ENCODE measurements at places on chromosomes 12 and 14.

GRCh38 chr12:62211510-62211909, 48.7 kb upstream of the USP15 start:
- DNase-seq, result no peak

DNA sequence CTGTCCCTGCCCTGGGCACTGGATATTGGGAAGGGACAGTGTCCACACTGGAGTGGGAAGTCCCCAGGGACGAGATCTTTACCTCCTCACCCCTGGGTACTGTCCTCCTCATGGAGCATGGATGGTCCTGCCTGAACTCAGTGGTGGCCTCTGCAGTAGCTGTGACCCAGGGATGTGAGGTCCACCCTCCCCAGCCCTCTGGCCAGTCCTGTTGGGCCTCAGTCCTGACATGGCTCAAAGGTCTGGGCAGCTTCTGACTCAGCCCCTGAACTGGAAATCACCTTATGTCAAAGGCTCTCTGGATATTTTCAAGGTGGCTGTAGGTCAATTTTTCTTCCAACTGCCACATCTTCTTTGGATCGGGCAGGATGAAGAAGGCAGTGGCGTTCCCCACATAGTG, 24.4 kb downstream of the SERPINA1 start:
- no peak for DNase-seq

DNA sequence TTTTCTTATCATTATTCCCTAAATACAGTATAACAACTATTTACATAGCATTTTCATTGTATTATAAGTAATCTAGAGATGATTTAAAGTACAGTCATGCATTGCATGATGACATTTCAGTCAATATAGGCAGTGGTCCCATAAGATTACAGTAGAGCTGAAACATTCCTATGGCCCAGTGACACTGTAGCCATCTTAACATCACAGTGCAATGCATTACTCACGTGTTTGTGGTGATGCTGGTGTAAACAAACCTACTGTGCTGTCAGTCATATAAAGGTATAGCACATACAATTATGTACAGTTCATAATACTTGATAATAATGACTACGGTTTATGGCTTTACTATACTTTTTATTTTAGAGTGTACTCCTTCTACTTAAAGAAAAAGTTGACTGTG, 13.3 kb downstream of the LLPH start:
- no peak for DNase-seq

DNA sequence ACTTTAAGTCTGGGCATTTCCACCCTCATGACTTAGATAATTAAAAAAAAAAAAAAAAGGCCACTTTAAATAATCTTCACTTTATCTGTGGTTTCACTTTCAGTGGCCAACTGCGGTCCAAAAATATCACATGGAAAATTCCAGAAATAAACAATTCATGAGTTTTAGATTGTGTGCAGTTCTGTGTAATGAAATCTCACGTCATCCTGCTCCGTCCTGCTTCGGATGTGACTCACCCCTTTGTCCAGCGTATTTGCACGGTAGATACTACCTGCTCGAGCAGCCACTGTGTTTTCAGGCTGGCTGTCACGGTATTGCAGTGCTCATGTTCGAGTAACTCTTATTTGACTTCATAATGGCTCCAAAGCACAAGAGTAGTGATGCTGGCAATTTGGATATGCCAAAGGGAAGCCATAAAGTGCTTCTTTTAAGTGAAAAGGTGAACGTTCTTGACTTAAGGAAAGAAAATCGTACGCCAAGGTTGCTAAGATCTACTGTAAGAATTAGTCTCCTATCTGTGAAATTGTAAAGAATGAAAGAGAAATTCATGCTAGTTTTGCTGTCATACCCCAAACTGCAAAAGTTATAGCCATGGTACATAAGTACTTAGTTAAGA, 2.4 kb downstream of the E2F7 start:
- DNase-seq, result no peak

- DNase-seq, result no peak
Observed at GRCh38 chr12:18898470-18898869, 160.6 kb downstream of the CAPZA3 start.

GRCh38 chr14:69204753-69205152, 13.5 kb downstream of the EXD2 start:
- DNase-seq, result no peak

DNA sequence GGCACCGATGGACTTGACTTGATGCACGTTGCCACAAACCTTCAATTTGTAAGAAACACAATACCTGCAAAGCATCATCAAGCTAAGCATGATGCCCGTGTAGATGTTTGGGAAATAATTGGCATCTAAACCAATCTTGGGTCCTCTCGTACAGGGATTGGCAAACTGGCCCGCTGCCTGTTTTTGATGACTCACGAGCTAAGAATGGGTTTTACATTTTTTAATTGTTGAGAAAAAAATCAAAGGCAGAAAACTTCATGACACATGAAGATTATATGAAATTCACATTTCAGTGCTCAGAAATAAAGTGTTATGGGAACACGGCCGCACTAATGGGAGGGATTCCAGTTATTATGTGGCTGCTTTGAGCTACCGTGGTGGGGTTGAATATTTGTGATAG, 10.9 kb downstream of the MTA1 start:
- DNase-seq, result no peak

DNA sequence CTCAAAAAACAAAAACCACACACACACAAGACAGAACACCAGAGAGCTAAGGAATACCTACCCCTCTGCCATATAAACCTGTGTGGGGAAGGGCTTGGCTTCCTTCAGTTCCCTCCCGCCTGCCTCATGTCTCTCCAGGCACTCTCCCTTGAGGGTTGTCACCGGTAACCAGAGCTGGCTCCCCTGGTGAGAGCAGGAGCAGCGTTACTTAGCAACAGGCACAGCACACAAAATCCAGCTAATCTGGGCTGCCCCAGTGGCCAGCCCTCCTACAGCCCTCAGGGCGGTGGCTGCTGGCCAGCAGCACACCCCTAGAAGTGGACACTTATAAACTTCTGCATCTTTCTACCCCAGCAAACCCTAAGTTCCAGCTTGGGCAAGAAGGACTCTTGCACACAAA, 21.6 kb upstream of the NR4A1 start:
- no peak for DNase-seq

- DNase-seq, result no peak
Observed at GRCh38 chr12:121957861-121958515, 39.6 kb downstream of the CFAP251 start.

DNA sequence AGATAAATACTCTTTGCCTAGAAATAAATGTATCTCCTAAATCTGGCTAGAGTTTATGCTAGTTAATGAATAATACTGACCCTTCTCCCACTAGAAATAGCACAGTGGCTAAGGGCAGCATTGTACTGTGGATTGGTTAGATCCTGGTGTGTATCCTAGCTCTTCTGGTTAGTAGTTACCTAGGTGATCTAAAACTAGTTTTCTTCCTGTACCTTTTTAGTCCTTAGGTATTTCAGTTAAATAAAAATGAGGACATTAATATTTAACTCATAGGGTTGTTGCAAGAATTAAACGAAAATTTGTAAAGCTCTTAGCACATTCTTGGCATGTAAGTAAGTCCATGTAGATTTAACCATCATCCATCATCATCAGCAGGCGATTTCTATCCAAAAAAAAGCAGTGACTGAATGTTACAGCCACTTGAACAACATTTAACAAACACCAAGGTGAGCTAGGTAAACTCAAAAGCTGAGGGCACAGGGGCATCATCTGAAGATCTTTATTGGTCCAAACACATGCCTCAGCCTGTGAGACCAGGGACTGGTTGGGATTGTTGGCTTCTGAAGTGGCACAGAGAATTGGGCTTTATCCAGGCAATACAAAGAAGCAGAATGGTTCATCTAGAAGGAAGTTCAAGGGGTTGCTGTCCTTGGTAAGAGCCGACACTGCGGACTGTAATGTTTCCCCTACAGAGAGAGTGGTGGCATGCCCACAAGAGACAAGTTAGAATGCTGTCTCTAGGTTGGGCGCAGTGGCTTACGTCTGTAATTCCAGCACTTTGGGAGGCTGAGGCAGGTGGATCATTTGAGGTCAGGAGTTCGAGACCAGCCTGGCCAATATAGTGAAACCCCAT, 100.8 kb downstream of the GAS2L3 start:
- DNase-seq, result no peak

GRCh38 chr12:60710246-60710645, 1114.4 kb downstream of the SLC16A7 start:
- no peak for DNase-seq

DNA sequence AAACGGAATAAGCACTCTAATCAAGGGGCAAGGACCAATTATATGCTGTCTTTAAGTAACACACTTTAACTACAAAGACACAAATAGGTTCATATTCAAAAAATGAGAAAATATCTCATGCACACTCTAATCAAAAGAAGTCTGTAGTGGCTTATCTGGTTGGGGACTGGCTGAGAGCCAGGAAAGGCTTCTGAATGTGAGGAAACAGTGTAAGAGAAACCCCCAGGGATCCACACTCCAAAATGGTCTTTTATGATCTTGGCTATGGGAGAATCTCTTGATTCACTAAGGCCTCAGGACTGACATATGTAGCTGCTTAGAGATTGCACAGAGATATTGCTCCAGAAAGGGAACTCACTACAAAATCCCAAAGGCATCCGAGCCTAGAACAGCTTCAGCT, 10.3 kb downstream of the CTSG start:
- DNase-seq, result no peak

DNA sequence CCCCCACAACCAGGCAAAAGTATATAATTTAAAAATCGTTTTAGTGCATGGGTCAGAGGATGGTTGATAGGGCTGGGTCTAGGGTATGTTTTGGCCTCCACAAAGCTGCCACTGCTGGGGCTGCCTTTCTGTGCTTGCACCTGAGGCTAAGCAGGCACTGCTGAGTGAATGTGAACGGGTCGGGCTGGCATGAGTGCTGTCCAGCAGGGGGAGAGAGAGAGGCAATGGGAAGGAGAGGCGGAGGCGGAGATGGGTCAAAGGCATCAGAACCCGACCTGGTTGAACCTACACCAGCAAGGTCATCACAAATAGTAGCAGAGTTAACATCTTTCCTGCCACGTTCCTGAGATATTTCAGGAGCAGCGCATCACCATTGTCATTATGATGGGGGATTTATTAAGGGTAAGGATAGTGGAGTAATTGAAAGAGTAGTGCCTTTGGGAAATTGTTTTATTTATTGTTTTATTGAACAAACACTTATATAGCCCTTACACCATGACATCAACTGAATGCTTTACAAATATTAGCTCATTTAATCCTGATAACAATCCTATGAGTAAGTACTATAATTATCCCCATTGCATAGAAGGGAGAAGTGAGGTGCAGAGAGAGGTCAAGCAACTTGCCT, 5.8 kb upstream of the NRXN3 start:
- no peak for DNase-seq

DNA sequence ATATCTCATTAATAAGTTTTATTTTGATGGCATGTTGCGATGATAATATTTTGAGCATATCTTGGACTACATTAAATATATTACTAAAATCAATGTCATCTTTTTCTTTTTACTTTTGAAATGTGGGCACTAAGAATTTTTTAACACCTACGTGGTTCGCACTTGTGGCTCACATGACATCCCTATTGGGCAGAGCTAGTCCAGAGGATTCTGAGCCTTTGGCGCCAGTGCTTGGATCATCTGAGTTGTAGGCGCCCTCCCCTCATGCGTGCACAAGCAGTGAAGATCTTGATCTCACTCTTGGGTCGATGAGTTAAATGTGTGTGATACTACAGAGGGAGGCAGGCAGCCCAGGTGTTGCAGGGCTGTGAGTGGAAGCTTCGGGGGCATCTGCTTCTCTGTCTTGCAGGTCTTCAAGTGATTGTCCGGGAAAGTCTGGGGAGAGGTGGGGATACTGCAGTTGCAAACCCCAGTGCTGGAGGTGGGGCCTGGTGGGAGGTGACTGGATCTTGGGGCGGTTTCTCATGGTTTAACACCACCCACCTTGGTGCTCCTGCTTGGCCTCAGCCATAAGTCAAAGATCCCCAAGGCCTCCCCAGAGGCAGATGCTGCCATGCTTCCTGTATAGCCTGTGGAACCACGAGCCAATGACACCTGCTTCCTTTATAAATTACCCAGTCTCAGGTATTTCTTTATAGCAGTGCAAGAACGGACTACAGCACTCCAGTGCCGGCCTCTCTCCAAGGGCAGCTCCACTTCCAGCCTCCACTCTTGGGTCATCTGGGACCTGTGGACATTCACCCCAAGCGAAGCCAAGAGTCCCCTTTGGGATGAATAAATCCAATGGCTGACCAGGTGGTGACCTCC, 46.1 kb upstream of the PPP2R5C start:
- DNase-seq, result no peak

DNA sequence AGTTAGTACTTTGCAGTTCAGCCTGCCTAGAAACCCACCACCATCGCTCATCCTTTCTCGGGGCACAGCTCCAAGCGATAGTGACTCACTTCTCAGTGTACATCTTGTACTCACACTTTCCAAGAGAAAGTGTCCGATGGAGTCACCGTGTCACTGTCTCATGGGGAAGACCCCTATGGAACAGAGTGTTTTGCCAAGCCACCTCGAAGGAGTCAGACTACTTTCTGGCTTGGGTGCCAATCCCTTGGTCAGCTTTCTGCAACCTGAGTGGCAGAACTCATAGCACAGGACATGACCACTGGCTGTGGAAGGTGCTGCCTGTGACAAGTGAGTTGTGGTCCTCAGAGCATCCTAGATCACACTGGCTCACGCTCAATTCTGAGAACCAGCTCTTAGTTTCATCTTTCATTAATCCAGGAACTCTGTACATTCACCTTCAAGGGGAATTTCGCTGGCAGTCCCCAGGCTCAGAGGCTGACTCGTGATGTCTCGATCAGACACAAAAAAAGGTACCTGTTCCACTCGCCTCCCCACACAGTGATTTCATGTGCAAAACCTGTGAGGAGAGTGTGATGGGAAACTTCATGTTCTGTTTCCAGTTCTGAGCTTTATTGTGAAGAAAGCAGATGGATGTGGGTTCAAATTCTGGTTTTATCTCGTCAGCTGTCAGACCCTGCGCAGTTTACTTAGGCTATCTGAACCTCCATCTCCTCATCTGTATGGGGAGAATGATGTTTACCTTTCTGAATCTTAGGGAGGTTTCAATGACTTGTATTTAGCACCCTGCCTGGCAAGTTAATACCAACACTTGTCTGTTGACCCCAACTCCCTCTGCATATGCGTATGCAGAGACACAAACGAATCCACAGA, 127.3 kb upstream of the CCND2 start:
- peak; percentile 51 for DNase-seq

GRCh38 chr12:28771968-28772367, 377.1 kb upstream of the FAR2 start:
- DNase-seq, result no peak

GRCh38 chr14:52776816-52777215, 14.6 kb downstream of the GNPNAT1 start:
- DNase-seq, result no peak

- no peak for DNase-seq
Observed at GRCh38 chr14:81341370-81341769, 58.8 kb downstream of the STON2 start.

All from stimulated activated CD4-positive, alpha-beta T cell treated with anti-CD3 and anti-CD28 coated beads, Interleukin-2, amount 100 ng/mL, for 4 hours (primary cell).